Right lobe of liver (tissue), 6 donors: ENCODE measurements at places on chromosomes 7 and 10.
A peak's percentile ranks its signal among the peaks of the same experiment; 100 is the strongest.

DNA sequence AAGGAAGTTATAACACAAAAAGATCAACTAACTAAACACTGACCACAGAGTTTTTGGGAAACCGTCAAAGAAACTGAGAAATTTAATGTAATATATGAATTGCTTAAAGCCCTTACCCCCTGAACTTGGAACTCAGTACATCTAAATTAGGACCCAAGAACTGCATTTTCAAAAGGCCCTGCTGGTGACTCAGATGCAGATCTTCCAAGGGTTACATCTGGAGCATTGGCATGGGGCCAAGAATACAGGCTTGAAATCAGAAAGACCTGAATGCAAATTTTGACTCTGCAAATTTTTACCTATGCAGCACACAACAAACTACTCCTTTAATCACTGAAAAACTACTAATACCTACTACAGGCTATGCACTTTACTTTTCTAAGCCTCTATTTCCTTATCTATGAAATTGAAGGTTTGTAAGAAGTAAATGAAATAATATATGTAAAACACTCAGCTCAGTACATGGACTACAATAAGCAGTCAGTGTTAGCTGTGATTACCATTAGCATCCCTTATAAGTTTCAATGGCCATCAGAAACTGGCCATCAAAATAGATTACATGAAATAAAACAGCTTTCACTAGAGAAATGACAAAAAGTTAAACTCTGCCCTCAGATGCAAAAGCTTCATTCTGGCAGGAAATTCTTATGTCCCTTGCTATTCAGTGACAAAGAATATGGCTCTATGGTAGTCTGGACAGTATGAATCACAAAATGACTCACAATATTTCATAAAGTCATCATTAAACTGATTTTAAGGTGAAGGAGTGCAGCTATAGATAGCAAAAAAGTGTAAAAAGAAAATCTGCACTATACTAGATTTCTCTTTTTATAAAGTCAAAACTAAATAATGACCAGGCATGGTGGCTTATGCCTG lies 43.6 kb downstream of the NSUN6 start:
- DNase-seq = no peak

DNA sequence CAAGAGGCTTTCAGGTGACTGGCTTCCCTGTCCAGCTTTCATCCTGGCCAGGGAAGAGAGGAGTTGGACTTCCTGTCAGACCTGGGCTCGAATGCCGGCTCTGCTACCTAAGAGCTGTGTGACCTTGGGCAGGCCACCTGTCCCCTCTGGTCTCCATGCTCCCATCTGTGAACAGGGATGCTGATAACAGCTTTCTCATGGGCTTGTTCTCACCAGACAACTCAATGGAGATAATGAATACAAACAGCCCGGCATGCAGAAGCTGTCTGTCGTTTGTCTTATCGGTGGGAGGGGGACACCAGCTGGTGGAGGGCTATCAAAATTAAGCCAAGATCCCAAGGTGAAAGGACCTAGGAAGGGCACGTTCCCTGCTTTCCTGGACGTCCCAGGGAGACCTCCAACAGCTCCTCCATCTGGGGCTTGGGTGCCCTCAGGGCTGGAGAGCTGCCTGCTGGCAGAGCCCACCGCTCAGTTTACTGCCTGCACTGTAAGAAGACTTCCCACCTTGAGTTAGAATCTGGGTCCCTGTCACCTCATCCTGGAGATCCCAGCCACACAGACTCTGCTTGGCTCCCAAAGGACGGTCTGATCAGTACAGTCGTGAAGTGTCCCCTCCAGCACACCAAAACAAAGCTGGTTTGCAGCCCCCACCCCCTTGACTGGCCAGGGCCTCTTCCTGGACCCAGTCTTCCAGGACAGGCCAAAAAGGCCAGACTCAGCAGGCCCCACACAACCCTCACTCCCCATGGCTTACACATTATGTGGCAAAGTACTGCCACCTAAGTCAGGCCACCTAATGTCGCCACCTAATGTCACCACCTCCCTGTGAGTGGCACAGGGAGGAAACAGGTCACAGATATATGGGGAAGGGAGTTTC lies 40.9 kb downstream of the PPIF start:
- peak; percentile 31 for DNase-seq

DNA sequence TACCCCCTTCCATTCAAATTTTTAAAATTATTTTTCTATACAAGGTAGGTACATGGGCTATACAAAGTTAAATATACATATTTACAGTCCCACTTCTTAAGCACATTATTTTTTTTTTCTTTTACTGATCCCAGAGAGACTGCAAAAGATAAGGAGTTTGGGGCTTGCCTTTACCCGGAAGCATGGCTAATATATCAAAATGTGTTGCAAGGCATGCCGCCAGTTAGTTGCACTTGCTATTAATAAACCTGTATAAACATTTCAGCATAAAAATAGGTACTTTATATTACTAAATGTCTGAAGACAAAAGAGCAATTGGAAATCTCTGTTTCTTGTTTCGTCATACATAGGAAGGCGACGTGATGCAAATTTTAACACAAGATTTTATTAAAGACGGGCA lies 21.5 kb upstream of the PDLIM1 start:
- no peak for DNase-seq

GRCh38 chr7:55165176-55165861 lies 146.5 kb downstream of the EGFR start:
- no peak for DNase-seq
